Effector memory CD8-positive, alpha-beta T cell (primary cell): ENCODE measurements at places on chromosomes 2 and 18.
A peak's percentile ranks its signal among the peaks of the same experiment; 100 is the strongest.

DNA sequence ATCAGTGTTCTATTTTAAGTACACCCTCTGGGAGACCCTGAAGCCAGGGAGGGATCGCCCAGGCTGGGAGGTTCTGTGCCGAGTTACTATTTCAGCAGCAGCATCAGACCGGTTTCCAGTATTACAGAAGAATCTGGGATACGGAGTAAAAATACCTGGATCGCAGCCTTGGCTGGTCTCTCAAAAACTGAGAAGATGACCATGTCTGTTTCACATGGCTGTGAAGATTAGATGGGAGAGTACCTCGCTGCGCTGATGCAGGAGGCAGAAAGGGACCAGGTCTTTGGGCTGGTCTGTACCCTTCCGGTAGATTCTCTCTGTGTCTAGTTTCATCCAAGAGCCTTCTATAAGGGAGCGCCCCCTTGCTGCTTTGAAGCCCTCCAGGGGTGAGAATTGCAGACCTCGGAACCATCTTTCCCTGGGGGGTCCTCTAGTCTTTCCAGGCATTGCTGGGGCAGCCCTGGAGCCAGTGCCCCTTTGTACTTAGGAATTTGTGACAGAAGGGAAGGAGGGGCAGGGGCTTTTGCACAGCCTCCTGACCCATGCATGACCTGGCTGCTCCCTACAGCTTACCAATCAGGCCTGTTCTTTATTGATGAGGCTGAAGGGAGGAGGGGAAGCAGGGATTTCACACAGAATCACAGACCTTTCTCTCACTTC lies 56.3 kb upstream of the MAPRE3 start:
- DNase-seq = no peak

DNA sequence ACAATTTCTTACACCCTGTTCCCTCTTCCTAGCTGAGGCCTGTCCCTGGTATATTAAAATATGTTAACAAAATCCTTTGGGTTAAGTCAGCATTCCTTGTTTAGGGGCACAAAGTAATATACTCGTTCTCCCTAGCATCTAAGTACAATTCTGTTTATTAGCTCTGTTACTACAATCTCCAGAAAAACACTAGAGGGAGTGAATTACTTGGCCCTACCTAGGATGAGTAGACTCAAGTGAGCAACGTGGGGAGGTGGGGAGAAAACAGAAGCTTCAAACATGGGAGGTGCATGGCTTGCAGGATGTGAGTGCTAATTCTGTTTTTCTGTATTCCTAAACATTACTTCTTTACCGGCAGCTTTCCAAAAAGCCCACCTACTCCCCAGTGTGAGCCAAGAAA lies 89.7 kb downstream of the FSIP2 start:
- no peak for DNase-seq

- no peak for DNase-seq
Measured at GRCh38 chr2:45178854-45179253, 169.6 kb upstream of the SIX2 start.

DNA sequence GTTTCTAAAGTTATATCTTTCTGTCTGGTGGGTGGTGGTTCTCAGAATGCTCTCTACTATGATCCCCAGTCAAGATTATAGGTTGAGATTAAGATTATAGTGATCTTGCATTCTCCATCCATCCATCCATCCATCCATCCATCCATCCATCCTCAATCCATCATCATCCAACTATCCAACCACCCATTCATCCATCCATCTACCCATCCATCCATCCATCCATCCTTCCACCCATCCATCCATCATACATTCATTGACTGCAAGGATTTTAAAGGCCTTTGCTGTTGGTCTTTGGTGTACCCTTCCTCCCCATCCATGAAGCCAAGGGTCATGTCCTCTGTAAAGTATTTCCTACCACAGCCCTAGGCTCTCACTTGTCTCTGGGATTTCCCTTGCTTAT lies 13.1 kb downstream of the GLI2 start:
- DNase-seq = no peak

DNA sequence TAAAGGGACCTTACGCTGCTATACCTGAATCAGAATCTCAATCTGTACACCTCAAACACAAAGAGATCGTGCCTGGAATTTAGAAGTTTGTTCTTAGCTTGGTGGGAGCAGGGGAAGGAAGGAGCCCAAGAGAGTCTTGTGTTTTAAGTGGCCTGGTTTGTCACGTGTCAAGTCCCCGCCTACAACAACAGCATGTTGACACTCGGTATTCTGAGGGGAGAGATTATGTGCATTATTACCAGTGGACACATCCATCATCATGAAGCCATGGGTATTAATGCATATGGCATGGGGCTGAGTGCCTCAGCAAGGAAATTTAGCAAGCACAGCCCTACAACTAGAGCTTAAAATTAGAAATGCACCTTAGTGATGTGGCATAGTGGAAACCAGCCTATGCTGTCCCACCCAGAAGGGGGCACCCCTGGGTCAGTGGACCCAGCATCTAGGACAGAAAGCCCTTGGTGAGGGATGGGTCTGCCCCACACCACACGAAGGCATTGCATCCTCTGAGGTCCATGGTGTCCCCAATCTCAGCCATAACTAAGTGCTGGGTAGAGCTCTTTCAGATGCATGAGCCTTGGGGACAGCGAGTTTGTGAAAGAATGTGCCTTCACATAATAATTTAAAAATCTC lies 138.7 kb downstream of the MGAT5 start:
- DNase-seq = no peak

DNA sequence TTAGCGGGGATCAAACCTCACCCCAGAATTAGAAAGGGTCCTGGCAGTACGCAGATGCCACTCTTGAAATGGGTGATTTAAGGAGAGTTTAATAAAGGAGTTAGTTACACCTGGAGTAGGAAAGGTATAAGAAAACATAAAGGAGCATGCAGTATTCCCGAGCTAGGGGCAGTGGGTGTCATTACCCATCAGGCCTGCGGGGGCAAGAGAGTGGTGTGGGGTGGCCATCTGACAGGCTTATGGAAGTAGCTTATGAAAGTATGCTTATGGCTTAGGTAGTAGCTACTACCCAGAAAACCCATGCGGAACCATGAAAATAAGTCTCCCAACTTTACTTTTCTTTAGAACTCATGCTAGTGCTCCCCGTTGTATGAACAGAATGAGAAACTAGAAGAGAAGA lies 568.9 kb upstream of the ACVR2A start:
- no peak for DNase-seq

GRCh38 chr2:179571252-179571651 lies 290.2 kb downstream of the ZNF385B start:
- no peak for DNase-seq

DNA sequence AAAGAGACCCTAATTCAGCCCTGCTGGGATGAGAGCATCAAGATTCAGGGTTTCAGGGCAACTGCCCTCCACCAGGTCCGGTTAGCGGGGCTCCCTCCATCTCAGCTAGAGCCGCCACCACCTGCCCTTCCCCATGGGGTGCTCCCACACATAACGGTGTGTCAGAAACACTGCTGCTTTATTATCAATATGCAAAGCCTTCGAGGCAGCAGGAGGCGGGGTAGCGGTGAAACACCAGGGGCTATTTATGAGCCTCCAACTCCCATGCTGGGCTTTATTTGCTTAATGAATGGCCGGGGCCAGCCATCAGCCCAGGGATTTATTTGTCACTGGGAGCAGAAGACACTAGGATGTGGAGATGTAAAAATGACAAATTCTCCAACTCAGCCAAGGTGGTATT lies 109.8 kb downstream of the GALNT14 start:
- no peak for DNase-seq

GRCh38 chr2:237700512-237701032 lies 73.2 kb downstream of the LRRFIP1 start:
- DNase-seq = peak; percentile 59

- DNase-seq = no peak
Measured at GRCh38 chr2:25268139-25268538, 73.6 kb downstream of the DNMT3A start.

- DNase-seq = no peak
Measured at GRCh38 chr18:11215216-11215615, 65.8 kb upstream of the PIEZO2 start.

DNA sequence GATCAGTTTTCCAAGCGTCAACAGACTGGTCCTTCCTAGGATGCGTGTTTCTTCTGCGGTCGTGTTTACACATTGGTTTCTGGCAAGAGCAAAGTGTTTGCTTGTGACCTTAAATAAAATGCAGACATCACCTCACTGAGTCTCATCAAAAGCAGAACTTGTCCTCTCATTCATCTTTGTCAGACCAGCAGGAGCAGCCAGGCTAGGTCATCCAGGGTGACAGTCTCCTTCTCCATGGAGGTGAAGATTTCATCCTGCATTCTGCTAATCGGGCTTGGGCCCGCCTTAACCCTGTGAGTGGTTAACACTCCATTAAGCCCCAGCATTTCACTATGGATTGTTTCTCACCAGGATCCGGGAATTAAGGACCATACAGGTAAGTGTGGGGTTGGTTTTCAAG lies 64.2 kb upstream of the PID1 start:
- DNase-seq = no peak

DNA sequence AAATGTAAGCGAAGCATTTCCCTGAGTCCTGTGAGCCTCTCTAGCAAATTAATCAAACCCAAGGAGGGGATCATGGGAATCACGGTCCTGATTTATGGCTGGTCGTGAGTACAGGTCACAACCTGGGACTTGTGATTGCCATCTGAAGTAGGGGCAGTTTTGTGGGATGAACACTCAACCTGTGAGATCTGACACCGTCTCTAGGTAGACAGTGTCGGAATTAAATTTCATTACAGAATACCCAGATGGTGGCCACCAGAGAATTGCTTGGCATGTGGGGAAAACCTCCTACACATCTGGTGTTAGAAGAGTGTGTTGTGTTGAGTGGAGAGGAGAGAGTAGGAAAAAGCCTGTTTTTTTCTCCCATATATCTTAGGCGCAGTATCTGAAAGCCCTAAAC lies 12.5 kb downstream of the CAPN14 start:
- DNase-seq = no peak

GRCh38 chr18:48900469-48900868 lies 50.3 kb downstream of the SMAD7 start:
- DNase-seq = no peak

DNA sequence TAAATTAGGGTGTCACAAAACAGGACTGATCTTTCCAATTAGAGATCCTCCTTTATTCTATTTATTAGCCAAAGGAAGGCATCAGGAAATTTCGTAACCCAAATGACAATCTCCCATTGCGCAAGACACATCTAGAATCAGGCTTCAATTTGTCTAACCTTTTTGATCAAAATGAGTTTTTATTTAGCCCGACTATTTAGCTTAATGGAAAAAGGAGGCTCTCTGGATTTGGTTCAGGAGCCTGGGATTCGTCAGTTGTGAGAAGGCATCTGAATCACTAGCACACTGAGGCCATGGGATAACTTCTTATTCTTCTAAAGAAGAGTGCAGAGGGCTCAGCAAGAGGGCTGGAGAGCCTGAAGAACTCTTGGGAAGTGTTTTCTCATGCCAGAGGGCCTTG lies 332.1 kb upstream of the ETAA1 start:
- no peak for DNase-seq

- DNase-seq = no peak
Measured at GRCh38 chr18:13409997-13410396, 191.4 kb downstream of the LDLRAD4 start.

- DNase-seq = no peak
Measured at GRCh38 chr2:4272261-4272858, 569.0 kb downstream of the DCDC2C start.

DNA sequence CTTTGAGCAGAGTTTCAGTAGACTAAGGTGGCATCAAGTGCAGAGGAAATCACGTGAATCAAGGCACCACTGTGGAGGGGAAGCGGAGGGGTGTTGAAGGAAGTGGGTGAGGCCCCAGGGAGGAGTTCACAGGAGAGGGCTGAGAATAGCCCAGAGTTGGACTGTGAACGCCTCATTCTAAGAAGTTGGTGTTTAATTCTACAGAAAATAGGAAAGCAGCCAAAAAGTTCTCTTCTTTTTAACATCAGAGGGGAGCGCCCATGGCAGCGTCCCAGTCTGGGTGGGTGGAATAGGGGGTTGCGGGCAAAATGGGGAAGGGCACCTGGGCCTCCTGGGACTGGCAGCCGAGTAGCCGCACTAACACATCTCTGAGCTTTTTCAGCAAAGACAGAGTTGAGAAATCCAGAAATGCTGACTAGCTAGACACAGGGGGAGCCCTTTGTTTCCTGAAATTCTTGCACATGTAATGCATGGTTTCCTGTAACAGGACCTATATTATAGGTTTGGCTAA lies 97.0 kb downstream of the NEB start:
- peak; percentile 61 for DNase-seq

DNA sequence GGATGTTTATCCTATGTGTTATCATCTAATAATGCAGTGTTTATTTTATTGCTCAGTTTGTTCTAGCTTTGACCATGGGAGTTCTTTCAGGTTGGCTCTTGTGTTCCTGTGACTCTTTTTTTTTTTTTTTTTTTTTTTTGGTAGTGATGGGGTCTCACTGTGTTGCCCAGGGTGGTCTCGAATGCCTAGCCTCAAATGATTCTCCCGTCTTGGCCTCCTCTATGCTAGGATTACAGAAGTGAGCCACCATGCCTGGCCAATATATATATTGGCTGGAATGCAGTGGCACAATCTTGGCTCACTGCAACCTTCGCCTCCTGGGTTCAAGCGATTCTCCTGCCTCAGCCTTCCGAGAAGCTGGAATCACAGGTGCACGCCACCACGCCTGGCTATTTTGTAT lies 18.9 kb upstream of the NFU1 start:
- DNase-seq = no peak

DNA sequence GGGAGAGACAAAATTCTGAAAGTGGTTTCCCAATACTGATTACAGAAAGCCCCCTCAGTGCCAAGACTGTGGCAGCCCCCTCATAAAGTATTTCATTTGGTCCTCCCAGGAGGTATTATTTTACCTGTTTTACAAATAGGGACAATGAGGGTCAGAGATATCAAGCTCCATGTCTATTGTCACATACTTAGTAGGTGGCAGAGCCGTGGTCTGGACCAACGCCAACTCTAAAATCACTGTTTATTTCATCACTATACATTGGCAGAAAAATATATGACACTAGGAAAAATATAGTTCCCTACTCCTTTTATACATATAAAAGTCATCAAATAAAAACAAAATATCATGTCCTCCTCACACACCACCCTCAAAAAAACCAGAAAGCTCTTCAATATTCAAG lies 68.6 kb downstream of the DHRS9 start:
- no peak for DNase-seq

DNA sequence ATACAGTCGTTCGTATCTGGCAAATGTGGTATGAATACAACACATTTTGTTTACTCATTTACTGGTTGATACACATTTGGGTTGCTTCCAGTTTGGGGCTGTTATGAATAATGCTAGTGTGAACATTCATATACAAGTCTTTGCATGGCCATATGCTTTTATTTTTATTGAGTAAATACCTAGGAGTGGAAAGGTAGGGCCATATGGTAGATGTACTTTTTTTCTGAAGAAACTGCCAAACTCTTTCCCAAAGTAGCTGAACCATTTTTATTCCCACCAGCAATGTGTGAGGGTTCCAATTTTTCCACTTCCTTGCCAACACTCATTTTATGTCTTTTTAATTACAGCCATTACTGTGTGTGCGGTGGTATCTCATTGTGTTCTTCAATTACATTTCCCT lies 496.2 kb upstream of the NRXN1 start:
- no peak for DNase-seq

GRCh38 chr2:95292623-95293260 lies 4.4 kb upstream of the KCNIP3 start:
- no peak for DNase-seq

- DNase-seq = no peak
Measured at GRCh38 chr2:179479947-179480346, 215.3 kb upstream of the SESTD1 start.
